NCI-H1417 treated with DMSO at 0.1 percent for 48 hours (cell line): ENCODE measurements at places on chromosomes 7 and 10.

DNA sequence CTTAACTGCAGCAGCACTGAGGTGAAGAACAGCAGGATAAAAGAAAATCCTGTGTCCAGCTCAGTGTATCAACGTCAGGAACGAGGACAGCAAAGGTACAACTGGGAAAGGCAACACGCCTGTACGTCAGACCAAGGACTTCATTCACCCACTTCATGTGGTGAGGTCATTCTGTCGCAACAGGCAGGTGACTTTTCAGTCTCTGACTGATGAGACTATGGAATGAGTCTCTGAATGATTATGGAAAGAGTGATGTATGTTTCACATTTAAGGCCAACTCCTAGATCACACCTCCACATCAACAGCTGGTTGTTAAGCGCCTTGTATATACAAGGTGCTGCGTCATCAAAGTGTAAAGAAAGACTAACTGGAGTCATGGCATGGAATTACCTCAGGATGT is 297.6 kb upstream of the SP8 start:
- no peak for DNase-seq

DNA sequence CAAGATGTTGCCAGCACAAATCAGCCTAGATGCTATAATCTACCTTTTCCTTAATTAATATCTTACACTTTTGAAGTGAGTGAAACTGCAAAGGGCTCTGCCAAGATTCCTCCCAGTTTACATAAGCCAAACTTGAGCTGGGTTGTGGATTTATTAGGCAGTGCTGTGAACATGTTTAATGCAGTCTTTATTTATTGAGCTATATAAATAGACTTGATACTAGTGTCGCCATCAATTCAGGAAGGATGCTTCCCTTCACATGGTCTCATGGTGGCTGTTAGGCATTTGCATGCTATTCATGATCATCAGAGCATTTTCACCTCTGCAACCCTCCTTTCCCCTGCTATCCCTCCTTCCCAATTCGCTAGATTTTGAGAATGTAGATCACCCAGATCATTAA is 40.2 kb downstream of the PLEKHS1 start:
- no peak for DNase-seq

GRCh38 chr7:108045669-108046068 is 42.7 kb upstream of the LAMB1 start:
- DNase-seq = no peak

DNA sequence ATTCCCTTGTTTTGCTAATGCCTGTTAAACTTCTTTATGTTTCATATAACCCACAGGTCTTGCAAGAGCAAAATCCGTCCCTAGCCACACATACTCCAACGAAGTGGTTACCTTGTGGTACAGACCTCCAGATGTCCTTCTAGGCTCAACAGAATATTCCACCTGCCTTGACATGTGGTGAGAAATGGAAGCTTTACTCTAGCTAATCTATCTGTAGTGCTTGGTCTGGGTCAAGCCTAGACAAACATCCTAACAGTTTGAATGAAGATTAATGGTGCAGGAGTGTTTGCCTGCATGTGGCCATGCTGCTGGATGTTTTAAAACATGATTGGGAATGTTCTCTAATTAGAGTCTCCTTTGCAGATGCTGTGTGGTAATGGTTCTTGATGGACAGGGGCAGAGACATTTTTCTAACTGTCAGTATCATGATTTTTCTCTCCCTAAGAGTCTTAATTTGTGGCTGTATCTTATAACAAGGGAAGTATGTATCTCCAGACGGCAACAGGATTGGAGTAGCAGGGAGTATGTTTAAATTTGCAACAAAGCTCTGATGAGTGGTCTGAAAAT is 308.5 kb upstream of the FZD1 start:
- peak; percentile 95 for DNase-seq

- DNase-seq = no peak
Measured at GRCh38 chr10:12808014-12808613, 193.4 kb downstream of the CCDC3 start.

- DNase-seq = peak; percentile 61
Measured at GRCh38 chr10:61898435-61898778, 3.1 kb upstream of the ARID5B start.

GRCh38 chr10:14466257-14466656 is 135.5 kb upstream of the FRMD4A start:
- no peak for DNase-seq

DNA sequence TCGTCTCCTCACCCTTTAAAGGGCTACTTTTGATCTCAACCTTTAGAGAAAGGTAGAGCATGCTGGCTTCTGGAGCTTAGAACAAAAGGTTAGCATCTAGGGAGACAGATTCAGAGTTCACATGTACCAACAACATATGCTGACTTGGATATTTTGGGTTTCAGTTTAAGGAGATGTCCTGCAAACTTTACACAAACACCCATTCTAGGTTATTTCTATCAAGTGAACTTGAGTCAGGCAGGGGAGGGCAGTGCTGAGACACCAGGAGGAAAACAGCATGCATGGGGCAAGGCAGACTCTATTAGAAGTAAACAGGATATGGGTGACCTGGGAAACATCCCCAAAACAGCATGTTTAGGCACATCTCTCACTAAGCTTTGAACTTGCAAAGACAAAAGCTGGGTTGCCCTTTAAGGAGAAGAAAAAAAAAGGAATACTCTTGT is 43.8 kb downstream of the ARL4A start:
- no peak for DNase-seq

GRCh38 chr7:41029072-41029499 is 673.8 kb downstream of the INHBA start:
- no peak for DNase-seq

DNA sequence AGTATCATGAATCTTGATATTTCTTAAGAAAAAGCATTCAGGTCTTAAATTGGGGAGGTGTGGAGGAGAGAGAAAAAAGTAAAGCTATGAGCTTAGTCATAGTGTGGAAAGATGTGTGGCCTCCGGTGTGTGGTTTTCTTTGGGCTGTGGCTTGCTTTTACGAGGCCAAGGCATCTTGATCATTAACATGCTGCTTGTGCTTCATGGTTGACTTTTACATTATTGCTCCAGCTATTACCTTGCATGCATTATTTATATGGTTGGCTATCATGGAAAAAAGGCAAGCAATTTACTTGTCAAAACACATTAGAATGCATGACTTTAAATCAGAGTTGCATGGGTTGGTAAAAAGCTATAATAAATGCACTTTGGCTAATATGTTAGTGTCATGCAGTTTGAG is 300.7 kb upstream of the ADARB2 start:
- DNase-seq = no peak

DNA sequence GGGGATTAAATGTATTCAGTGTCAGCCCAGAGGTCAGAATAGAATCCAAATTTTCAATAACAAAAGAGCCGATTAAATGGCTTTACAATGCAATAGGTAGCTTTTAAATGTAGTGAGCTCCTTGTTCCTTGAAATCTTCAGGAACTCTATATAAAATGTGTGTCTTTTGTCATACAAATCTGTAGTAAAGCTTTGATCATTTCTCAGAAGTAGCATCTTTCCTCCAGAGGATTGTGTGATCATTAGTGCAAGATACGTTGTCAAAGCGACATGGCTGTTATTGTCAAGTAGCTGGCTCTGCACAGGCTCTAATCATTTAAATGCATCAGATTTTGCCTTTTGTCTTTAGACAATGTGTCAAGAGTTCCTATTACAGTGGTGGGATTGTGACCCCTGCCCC is 116.1 kb upstream of the NAMPT start:
- DNase-seq = no peak

DNA sequence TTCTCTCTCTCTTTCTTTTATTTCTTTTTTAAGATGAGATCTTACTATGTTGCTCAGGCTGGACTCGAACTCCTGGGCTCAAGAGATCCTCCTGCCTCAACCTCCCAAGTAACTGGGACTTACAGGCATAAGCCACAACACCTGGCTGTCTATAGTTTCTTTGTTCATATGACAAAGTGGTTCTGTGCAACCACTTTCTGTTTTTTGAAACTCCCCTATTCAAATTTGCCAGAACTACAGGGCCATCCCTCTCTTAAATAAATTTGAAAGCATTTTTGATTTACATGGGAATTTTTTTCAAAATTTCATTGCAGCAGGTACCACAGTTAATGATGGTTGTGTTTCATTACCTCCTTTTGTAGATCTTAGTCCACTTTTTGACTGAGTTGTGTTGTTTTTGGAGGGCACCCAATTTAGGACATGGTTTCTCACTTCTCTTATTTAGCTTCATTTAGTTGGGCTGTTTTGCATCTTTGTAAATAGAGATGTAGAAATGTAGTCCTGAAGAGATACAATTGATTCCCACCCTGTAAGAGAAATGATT is 119.2 kb downstream of the LRRC4 start:
- no peak for DNase-seq

DNA sequence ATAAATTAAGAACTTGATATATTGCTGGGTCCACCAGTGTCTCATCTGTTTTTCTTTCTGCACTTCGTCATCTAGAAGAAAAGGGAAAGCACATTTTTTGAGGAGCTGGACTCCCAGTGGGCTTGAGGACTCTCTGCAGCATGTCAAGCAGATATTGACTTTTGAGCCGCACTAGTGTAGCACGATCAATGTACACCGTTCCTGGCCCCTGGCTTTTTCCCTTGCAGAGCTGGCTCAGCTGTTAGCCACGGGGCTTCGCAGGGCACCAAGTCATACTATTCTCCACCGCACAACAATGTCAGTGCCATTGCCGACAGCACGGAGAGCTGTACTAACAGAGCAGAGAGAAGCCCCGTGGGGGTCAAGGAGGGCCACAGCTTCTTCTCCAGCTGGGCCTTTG is 235.4 kb upstream of the HABP2 start:
- no peak for DNase-seq

DNA sequence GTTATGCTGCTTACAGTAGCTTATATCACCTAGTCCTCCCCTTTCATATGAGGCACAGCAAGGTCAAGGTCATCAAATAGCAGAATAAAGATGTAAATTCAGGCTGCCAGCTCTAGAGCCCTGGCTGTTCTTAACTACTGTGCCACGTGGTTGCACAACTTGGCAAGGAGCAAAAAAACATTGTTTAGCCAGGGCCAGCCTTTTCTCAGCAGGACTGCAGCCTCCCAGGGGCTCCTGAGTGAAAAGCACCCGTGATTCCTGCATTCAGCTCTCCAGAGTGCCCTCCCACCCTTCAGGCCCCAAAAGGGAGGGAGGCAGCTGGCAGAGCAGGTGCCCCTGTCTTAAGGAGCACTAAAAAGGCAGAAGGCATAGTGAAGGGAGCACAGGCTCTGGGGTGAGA is 31.8 kb upstream of the TM9SF3 start:
- DNase-seq = no peak

DNA sequence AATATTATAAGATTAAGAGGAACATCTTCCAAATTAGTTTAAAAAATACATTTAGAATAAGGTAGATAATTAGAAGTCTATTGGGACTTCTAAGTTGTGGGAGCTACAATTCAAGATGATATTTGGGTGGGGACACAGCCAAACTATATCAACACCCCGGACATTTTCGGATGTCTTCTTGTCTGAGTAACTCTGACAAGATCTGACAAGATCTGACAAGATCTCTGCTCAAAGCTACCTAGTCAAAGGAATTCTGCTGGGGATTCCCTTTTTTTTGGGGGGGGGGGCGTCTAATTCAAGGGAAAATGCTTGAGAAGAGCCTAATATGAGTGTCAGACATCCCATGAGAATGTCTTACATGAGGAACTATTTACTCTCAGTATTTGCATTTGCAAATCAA is 5.2 kb upstream of the AGMO start:
- no peak for DNase-seq

GRCh38 chr7:140881507-140882228 is 43.1 kb downstream of the BRAF start:
- DNase-seq = no peak

DNA sequence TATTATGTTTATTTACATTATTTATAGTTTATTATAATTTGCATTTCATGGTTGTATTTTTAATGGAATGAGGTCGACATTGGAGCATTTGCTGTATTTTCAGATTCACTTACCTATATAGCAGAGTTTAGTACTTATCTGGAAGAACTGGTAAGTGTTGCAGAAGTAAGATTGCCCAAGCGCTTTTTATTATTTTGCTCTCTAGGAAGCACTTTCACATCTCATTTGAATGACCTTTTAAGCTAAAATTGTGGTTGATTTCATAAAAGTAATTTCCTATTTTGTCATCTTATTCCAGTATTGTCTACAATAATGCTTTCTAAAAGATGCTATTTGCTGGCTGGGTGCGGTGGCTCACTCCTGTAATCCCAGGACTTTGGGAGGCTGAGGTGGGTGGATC is 28.6 kb downstream of the SEC61A2 start:
- no peak for DNase-seq

DNA sequence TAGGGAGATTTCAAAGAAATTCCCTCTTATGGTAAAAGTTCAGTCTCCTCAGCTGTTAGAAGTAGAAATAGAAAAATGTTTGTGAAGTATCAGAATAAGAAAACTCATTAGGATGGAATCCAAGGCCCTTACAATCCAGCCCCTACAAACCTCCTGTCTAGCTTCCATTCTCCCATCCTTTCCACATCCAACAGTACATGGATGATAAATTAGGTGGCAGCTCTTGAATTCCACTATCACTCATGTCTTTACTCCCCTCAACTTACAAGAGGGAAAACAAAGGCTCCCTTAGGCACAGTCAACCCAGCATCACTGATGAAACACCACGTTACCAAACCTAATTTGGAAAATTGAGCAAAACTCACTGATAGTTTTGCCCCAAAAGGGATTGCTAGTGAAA is 23.0 kb downstream of the FAM13C start:
- DNase-seq = no peak

DNA sequence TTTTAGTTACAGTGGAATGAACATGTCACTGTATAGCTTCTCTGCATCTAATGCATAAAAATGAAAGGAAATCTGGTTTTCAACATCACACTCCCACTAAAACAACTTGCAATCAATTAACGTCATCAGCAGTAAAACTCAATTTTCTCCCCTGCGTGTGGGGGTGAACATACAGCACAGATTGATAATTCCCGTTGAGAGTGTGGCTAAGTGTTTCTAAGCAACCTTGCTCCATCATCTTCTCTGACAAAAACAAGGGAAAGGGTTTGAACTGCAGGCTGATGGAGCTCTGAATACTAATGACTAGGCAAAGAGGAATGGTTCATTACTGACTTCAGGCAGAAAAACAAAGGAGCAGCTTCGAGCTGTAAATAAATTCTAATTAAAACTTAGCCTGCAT is 238.3 kb downstream of the PARD3 start:
- DNase-seq = no peak

DNA sequence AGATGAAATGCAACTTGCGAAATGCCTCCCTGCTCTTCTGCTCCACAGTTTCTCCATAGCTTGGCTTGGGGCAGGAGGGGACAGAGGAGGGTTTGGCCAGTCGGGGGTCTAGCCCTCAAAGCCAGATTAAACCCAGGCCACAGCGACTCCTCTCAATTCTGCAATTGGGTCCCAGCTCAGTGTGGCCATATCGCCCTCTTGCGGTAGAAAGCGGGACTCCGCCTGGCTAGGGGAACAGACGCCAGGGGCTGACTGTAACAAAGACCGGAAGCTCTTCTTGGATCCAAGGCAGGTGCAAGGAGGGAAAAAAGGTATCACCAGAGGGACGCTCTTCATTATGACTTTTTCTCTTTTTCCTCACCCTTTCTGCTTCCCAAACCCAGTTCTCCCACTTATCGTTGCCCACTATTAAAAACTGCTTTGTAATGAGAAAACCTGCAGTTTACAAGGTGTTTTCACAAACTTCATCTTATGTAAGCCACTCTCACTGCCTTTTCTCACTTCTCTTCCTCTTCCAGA is 36.6 kb upstream of the TNPO3 start:
- peak; percentile 78 for DNase-seq
